Activated naive CD8-positive, alpha-beta T cell treated with anti-CD3 and anti-CD28 coated beads for 36 hours (primary cell): ENCODE measurements at places on chromosomes 7 and 10. TPM values are rescaled to one million over a fixed set of nuclear protein-coding genes. Genes with fewer than 3 reads are reported as not detected.
A peak's percentile ranks its signal among the peaks of the same experiment; 100 is the strongest.

The IGF2BP3 gene
- total RNA-seq: 0.41 TPM

The CAV2 gene
- total RNA-seq: not detected

The ATRNL1 gene
- 0.41 TPM for total RNA-seq

The SKIDA1 gene
- total RNA-seq: not detected

The TWIST1 gene
- not detected for total RNA-seq

DNA sequence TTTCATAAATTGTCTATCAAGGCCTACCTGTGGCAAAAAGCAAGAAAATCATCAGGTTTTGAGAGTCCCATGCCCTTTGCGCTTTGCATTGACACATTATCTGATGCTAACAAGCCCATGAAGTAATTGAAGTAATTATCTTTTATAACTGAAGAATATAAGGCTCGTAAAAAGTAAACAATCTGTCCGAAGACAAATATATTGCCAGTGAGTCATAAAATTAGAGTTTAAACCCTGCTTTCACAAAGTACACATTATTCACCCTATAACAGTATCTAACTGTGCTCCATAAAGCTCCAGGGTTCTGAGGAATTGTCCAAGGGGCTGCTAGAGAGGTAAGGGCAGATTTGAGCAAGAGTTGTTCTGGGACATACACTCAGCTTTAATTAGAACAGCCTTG lies 102.3 kb upstream of the PPP1R3A start:
- H3K4me1 ChIP-seq: no peaks in the 10 kb centered on the region
- H3K4me3 ChIP-seq: no peak overlapping the region
- no peak for DNase-seq
- peaks cover 5% of the 10 kb centered on the region for H3K27me3 ChIP-seq

DNA sequence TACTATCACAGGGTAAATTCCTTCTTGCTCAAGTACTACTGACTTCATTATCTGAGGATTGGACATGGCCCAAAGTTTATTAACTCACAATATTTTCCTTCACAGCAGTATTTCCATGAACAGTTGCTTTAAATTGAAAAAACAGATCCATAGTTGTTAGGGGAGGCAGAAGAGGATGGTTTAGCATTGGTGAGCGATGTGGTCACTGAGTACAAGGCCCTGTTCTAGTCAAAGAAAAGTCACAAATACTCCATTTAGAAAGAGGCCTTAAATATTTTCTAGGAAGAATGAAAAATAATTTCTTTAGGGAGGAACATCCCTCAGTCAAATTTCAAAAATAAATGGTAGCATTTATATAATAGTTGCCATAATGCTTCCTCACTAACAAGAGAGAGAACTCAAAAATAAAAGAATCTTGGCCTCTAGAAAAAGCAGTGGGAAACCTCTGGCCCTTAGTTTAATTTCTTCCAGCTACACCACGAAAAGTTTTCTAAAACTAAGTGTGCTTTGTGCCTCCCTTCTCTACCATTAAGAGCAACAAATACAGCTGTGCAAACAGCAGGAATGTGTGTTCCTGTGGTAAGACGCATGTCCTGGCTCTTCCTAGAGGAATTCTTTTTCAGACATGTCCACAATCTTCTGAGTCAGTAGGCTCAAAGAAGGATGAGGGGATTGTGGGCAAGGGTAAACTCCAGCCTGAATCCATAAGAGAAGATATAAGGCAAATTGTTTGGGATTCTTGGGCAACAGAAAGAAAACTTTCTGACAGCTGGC lies 105.7 kb downstream of the HOXA1 start:
- peaks cover 4% of the 10 kb centered on the region for H3K4me1 ChIP-seq
- no peak overlapping the region for H3K27ac ChIP-seq
- H3K27me3 ChIP-seq: peaks cover 10% of the 10 kb centered on the region
- H3K36me3 ChIP-seq: no peaks in the 10 kb centered on the region

- H3K36me3 ChIP-seq: no peaks in the 10 kb centered on the region
- no peak for DNase-seq
- no peak overlapping the region for H3K27ac ChIP-seq
- H3K4me3 ChIP-seq: no peak overlapping the region
Measured at GRCh38 chr7:95794917-95795515, 22.7 kb downstream of the DYNC1I1 start.

- H3K4me3 ChIP-seq: no peak overlapping the region
- peaks cover 6% of the 10 kb centered on the region for H3K4me1 ChIP-seq
- no peak for DNase-seq
- H3K36me3 ChIP-seq: peaks cover 8% of the 10 kb centered on the region
- no peaks in the 10 kb centered on the region for H3K27me3 ChIP-seq
- no peak overlapping the region for H3K27ac ChIP-seq
Measured at GRCh38 chr10:99849536-99849935, 67.1 kb downstream of the ABCC2 start.

DNA sequence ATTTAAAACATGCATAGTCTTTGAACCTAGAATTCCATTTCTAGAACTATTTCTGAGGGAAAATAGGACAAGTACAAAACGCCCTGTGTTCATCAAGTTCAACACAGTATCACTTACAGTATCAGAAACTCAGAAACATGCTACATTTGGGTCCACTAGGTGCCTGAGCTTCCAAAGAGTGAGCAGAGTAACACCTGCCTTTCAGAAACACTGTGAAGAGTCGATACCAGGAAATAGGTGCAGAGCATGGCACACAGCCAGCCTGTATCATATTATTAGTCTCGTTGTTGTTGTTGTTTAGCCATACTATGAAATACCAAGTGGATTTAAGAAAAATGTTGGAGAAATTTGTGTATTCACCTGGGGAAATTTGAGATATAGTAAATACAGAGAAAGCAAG lies 392.1 kb upstream of the MGMT start:
- H3K36me3 ChIP-seq: no peaks in the 10 kb centered on the region
- H3K27me3 ChIP-seq: no peaks in the 10 kb centered on the region
- H3K4me3 ChIP-seq: no peak overlapping the region
- H3K4me1 ChIP-seq: peaks cover 11% of the 10 kb centered on the region
- DNase-seq: no peak
- H3K27ac ChIP-seq: no peak overlapping the region

DNA sequence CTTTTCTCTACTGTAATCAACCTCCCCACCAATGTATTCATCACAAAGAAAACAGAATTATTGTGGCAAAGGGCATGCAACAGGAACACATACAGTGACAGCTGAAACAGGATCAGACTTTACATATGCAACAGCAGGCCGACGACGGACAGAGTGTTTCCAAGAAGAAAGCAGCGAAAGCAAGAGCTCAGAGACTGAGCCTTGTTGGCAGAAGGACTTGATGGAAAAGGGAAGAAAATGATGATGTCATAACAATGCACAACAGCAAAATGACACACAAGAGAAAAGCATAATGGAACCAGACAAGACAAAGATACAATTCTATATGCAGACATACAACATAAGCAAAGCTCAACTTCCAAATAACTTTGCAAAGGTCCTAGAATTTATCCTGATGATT lies 106.5 kb downstream of the ARHGAP12 start:
- H3K27me3 ChIP-seq: no peaks in the 10 kb centered on the region
- H3K4me1 ChIP-seq: no peaks in the 10 kb centered on the region
- H3K36me3 ChIP-seq: no peaks in the 10 kb centered on the region
- DNase-seq: no peak
- H3K4me3 ChIP-seq: no peak overlapping the region
- H3K27ac ChIP-seq: no peak overlapping the region

- H3K36me3 ChIP-seq: no peaks in the 10 kb centered on the region
- no peak for DNase-seq
Measured at GRCh38 chr10:126268013-126268920, 120.0 kb downstream of the ADAM12 start.

DNA sequence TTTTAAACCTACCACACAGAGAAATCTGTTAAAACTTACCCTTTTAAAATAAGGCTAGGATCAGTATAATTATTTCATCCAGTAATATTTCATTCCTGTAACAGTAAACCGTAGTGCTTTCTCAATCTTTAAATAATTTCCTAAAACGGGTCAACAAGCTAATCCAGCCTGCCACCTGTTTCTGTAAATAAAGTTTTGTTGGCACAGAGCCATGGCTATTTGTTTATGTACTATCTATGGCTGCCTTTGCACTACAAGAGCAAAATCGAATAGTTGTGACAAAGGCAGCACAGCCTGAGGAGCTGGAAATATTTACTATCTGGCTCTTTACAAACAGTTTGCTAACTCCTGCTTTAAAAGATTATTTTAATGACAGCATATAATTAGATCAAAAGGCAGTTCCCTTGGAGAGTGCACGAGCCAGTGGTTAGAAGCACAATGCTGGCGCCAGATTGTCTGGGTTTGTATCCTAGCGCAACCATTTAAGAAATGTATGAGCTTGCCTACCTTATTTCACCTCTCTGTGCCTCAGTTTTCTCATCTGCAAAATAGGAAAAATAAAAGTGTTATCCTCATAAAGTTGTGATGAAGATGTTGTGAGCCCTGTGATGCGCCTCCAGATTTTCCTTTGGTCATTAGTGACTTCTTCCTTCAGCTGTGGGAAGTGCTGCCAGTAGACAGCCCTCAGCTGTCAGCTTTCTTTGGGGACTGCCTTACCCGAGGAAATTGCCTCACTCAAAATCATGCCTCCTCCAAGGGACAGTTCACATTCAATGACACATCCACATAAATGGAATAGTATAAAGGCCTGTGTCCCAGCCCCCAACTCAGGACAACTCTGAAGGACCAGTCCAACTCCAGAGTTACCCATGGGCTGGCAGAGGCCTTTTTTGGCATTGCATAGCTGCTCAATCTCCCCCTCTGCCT lies 11.8 kb upstream of the MIOS start:
- H3K36me3 ChIP-seq: peaks cover 19% of the 10 kb centered on the region
- H3K4me3 ChIP-seq: no peak overlapping the region
- no peak overlapping the region for H3K27ac ChIP-seq
- no peaks in the 10 kb centered on the region for H3K27me3 ChIP-seq
- no peaks in the 10 kb centered on the region for H3K4me1 ChIP-seq

GRCh38 chr10:58477122-58477521 lies 35.5 kb upstream of the BICC1 start:
- peaks cover 8% of the 10 kb centered on the region for H3K27me3 ChIP-seq
- no peak overlapping the region for H3K4me3 ChIP-seq
- no peak for DNase-seq
- no peak overlapping the region for H3K27ac ChIP-seq

- H3K27ac ChIP-seq: no peak overlapping the region
- no peak overlapping the region for H3K4me3 ChIP-seq
- no peaks in the 10 kb centered on the region for H3K36me3 ChIP-seq
- no peak for DNase-seq
- H3K27me3 ChIP-seq: peaks cover 74% of the 10 kb centered on the region
Measured at GRCh38 chr10:103284170-103284569, 7.2 kb downstream of the INA start.

DNA sequence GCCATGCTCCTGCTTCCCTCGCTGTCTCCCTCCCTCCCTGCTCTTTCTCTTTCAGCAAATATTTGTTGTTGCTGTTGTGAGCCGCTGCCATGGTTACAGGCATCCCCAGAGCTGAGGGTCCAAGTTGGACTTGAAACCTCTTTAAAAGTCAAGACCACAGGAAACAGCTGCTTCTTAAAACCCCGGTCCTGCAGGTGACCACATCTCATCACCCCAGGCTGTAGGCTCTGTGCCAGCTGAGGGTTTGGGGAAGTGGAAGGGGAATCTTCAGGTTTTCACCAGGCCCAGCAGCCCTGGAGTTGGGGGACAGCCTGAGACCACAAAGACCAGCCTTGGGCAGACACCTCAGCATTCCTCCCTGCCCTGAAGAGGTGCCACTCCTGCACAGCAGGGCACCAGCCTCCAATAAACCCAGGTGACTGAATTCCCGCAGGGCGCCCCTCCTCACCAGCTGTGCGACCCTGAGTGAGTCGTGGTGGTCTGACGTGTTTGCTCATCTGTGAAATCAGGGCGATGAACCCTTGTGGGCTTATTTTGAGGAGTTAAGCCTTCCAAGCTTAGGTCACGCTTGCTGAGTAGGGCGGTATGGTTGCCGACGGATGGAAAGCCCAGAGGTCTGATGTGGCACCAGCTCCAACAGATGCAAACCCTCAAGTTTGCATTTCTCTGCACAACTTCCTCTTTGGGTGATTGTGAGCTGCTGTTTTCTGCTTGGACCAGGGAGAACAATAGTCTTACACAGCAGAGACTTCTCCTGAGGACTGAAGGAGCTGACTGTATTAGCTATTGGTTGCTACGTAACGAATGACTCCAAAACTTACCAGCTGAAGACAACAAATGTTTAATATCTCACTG lies 24.8 kb downstream of the NPTX2 start:
- H3K27ac ChIP-seq: no peak overlapping the region
- no peak overlapping the region for H3K4me3 ChIP-seq
- no peaks in the 10 kb centered on the region for H3K36me3 ChIP-seq
- H3K27me3 ChIP-seq: peaks cover 3% of the 10 kb centered on the region
- peaks cover 3% of the 10 kb centered on the region for H3K4me1 ChIP-seq

DNA sequence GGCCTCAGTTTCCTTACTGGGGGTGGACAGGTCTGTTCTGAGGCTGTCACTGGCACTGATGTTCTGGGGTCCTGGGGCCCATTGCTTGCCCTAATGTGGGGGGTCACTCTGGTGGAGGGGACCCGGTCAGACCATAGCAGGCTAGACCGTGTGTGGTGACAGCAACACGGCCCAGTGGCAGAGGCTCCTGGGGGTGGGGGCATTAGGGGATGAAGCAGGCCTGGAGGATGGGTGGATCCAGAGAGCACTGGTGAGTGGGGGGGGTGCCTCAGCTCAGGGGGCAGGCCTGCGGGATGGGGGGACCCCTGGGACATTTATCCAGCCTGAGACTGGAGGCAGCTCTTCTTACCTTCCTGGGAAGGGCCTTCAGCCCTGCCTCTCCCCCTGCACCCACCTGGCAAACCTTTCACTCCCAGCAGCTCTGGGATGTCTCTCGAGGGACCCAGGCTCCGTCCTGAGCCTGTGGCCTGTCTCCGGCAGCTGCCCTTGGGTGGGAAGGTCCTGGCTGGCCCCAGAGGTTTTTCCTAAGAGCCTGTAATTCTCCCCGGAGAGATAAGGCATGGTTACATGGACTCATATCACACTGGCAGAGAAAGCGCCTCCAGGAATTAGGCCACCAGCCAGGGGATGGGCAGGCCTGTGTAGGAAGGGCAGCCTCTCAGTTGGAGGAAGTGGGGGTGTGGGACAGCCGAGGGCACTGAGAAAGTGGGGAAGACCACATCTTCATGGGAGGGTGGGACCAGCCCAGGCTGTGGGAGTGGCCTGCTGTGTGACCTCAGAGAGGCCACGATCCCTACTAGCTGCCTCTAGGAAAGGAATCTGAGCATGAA lies 147.7 kb downstream of the UBE2H start:
- no peaks in the 10 kb centered on the region for H3K36me3 ChIP-seq
- peaks cover 3% of the 10 kb centered on the region for H3K27me3 ChIP-seq
- no peak overlapping the region for H3K4me3 ChIP-seq

- no peak for DNase-seq
- no peak overlapping the region for H3K4me3 ChIP-seq
- peaks cover 17% of the 10 kb centered on the region for H3K4me1 ChIP-seq
- peak overlapping the region; percentile 16 for H3K27ac ChIP-seq
Measured at GRCh38 chr7:142689439-142690120, 59.7 kb upstream of the PRSS1 start.

GRCh38 chr10:59314268-59314667 lies 48.1 kb downstream of the FAM13C start:
- no peak for DNase-seq

DNA sequence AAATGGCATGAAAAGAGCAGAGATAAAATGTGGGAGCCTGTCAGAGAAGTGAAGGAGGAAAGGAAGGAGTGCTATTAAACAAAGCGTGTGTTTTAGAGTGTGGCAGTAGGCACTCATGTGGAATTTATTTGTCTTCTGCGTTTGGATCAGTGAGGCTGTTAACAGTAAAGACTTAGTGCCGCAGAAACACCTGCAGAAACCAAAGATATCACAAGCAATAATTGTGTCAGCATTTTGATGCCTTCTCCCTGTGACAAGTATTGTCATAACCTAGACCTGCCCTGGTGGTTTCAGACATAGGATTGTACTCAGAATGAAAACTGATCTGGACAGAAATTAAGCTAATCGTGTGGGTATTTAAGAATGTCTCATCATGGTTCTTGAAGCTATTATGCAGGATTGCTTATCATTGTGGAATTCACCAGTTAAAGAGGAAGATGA lies 191.0 kb downstream of the CAMK1D start:
- H3K4me1 ChIP-seq: peaks cover 11% of the 10 kb centered on the region
- H3K4me3 ChIP-seq: no peak overlapping the region
- no peak overlapping the region for H3K27ac ChIP-seq
- DNase-seq: no peak
- no peaks in the 10 kb centered on the region for H3K27me3 ChIP-seq
